ENCODE measurements at places on chromosomes 7 and 10. TPM values are rescaled to one million over a fixed set of nuclear protein-coding genes. Genes with fewer than 3 reads are reported as not detected.
A peak's percentile ranks its signal among the peaks of the same experiment; 100 is the strongest.

EPO gene
- total RNA-seq: 1.6 TPM

RAMP3 gene
- total RNA-seq: 43.5 TPM

GRCh38 chr7:135508883-135509588, 866 bp downstream of the CNOT4 start:
- H3K36me3 ChIP-seq: no peaks in the 10 kb centered on the region
- peak overlapping the region; percentile 92 for H3K27ac ChIP-seq
- peak overlapping the region; percentile 62 for H3K4me3 ChIP-seq
- no peaks in the 10 kb centered on the region for H3K27me3 ChIP-seq
- peak; percentile 7 for DNase-seq

GRCh38 chr7:119037941-119038340, 813.4 kb downstream of the ANKRD7 start:
- H3K27ac ChIP-seq: no peak overlapping the region
- no peak for DNase-seq
- no peaks in the 10 kb centered on the region for H3K27me3 ChIP-seq
- no peak overlapping the region for H3K4me3 ChIP-seq
- no peaks in the 10 kb centered on the region for H3K36me3 ChIP-seq
- no peaks in the 10 kb centered on the region for H3K4me1 ChIP-seq

DNA sequence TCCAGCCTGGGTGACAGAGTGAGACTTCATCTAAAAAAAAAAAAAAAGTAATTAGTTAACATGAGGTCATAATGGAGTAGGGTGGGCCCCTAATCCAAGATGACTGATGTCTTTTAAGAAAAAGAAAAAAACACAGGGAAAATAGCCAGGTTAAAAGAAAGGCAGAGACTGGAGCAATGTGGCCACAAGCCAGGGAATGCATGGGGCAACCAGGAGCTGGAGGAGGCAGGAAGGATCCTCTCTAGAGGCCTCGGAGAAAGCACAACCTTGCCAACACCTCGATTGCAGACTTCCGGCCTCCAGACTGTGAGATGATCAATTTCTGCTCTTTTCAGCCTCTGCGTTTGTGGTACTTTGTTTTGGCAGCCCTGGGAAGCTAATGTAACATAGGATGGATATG, 121.5 kb downstream of the ITIH5 start:
- DNase-seq: no peak
- no peaks in the 10 kb centered on the region for H3K36me3 ChIP-seq
- no peaks in the 10 kb centered on the region for H3K27me3 ChIP-seq
- no peaks in the 10 kb centered on the region for H3K4me1 ChIP-seq
- H3K4me3 ChIP-seq: no peak overlapping the region

Measured in prostate gland (tissue), 2 donors.